ENCODE measurements at places on chromosomes 11 and 22.

DNA sequence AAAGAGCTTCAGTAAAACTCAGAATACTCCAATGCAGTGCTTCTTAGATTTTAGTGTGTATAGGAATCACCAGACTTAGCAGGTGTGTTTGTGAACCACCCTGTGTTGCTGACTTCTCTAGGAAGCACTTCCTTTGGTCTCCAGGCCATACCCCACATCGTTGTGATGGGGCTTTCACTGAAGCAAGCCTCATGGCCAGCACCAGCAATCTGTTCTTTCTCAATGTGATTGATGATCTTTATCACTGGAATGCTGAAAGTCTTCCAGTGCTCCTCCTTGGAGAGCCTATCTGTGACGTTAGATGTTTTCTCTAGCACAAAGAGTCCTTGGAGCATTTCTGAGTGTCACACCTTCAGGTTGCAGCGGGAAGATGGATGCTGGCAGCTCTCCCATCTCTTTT is 280.5 kb downstream of the DDX10 start:
- no peak for DNase-seq

DNA sequence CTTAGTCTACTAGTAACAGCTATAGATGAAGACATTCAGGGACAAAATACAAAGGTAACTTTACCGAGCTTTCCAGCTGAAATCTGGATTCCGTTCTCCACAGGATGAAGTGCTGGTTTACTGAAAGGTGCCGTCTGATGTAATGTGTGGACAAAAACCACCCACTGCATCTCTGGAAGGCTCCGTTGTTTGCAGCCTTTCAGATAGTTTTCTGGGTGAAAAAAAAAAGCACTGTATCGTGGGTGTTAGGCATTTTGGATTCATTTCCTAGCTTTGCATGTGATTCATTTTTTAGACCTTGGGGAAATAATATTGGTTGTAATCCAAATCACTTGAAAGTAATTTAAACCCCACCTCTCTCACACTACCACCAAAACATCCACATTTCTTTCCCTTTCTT is 10.4 kb downstream of the JAM3 start:
- no peak for DNase-seq

DNA sequence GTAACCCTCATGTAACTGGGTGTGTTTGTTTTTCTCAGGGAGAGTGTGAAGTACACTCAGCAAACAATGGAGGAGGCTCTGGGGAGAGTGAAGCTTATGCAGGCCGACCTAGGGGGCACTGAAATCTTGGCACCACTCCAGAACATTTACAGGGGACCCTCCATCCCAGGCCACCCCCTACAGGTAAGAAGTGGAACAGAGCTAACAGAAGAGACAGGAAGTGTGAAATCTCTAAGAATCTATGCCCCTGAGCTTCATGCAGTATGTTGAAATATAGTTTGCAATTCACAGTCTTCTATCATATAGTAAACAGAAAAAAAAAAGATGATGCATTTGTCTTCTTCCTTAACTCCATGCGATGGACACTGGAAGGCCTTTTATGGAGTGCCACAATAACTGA is 8.4 kb downstream of the VWA5A start:
- DNase-seq = no peak

DNA sequence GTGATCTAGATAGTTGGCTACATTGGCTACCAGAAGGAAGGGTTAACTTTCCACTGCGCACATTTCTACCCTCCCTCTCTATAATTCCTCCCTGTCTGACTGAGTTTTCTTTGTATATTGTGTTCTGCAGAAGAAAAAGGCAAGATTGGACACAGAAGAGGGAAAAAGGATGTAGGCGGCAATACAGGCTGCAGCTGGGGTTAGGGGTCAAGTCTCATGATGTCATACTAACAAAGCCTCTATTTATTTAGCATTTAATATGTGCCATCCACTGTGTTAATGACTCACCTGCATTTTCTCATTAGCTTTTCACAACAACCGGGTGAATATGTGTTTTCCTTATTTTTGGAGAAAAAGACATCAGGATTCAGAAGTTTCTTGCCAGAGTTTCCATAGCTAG is 2.0 kb downstream of the FAM83F start:
- no peak for DNase-seq

DNA sequence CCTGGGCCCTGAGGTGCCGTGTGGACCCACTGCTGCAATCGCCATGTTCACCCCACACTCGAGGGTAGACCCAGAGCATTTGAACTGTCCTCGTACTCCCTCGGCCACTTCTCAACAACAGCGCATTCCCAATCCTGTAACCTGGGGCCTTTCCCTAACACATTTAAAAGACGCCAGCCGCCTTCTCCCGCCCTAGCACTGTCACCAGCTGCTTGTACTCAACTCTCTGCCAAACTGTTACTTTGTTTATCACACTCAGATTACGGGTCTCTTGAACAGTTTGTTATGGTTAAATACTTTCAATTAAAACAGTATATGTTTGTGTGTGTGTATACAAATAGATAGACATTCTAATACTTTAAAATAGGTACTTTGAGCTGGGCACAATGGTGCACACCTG is 20.7 kb downstream of the CDKN1C start:
- DNase-seq = no peak

All from GM12878 (cell line).